ENCODE measurements at places on chromosomes 1 and 21.

DNA sequence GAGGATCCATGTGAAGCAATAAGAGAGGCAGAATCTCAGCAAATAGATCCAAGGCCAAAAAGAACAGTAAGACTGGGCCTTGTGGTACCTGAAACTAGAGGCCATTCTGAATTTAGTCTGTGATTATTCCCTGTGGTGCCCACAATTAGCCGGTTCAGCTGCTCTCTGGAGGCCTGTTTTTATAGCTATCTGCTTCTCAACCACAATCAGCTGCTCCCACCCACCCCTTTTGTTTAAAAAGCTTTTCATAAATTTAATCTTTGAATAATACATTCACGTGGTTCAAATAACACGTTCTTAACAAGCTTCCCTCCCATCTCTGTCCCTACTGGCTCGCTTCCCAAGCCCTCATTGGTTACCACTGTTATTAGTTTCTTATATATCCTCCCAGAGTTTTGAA is 18.0 kb downstream of the UBE2T start:
- DNase-seq, result no peak

DNA sequence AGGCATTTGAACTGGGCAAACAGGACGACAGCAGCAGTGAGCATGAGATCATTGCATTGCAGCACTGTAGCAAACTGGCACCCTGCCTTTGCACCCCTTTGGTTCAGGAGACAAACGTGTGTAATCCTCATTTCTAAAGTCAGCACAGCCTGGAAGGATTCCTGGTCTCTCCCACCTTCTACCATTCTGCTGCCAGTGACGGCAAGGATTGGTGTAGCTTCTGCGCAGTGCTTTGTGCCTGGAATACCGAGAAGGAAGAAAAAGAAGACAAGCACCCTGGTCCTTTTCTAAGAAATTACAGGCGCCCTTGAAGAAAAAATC is 805.3 kb downstream of the USP25 start:
- DNase-seq, result peak; percentile 65

DNA sequence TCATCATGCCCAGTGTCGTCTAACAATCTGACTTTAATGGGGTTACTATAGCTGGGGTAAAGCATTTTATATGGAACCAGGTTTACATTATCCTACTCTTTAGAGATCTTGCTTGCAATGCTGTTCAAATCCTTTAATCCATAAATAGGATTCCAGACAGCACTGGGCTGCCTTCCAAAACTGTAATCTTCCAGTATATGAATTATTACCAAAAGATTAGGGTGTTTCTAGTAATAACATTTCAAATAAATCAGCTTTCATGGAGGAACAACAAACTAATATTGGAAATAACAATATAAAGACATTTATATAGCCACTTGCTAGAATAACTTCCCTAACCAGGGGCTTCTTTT is 88.6 kb upstream of the PLXNA2 start:
- DNase-seq, result no peak

- DNase-seq, result no peak
Measured at GRCh38 chr1:232178191-232178590, 451.7 kb downstream of the SIPA1L2 start.

- no peak for DNase-seq
Measured at GRCh38 chr1:3827813-3828307, 29.2 kb downstream of the CEP104 start.

- peak; percentile 14 for DNase-seq
Measured at GRCh38 chr1:232557502-232558191, 72.3 kb downstream of the SIPA1L2 start.

GRCh38 chr1:212561501-212561931 is 47.0 kb upstream of the ATF3 start:
- DNase-seq, result no peak
